ENCODE measurements at places on chromosomes 5 and 9.

GRCh38 chr9:124693403-124693802 is 77.7 kb downstream of the NR6A1 start:
- no peak for DNase-seq

DNA sequence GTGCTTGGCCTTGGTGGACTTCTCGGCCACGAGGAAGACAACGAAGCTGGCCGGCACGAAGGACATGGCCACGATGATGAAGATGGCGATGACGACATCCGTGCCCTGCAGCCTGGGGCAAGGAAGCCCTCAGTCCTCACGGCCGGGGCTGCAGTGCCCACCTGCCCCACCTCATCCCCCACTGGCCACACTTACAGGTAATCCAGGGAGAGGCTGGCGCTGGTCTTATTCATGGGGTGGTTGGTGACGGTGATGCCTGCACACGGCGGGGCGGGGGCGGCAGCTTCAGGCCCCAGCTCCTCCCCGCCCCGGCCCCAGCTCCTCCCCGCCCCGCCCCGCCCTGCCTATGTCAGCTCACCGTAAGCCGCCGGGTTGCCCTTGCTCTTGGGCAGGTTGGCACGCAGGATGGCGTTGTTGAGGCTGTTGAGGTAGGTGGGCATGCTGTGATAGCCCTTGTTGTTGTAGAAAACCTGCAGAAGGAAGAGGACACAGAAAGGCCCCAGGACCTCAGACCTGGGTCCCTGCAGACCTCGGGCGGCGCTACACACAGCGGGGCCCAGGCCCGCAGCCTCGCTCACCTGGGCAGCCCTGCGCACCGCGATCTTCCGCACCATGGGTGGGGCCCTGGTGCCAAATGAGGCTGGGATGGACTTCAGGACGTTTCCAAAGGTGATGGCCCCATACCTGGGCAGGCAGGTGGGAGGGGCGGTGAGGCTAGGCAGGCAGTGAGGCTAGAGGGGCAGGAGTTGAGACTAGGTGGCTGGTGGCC is 15.7 kb upstream of the CLIC3 start:
- no peak for DNase-seq

GRCh38 chr5:149264439-149265067 is 7.1 kb upstream of the AFAP1L1 start:
- DNase-seq: peak; percentile 51

DNA sequence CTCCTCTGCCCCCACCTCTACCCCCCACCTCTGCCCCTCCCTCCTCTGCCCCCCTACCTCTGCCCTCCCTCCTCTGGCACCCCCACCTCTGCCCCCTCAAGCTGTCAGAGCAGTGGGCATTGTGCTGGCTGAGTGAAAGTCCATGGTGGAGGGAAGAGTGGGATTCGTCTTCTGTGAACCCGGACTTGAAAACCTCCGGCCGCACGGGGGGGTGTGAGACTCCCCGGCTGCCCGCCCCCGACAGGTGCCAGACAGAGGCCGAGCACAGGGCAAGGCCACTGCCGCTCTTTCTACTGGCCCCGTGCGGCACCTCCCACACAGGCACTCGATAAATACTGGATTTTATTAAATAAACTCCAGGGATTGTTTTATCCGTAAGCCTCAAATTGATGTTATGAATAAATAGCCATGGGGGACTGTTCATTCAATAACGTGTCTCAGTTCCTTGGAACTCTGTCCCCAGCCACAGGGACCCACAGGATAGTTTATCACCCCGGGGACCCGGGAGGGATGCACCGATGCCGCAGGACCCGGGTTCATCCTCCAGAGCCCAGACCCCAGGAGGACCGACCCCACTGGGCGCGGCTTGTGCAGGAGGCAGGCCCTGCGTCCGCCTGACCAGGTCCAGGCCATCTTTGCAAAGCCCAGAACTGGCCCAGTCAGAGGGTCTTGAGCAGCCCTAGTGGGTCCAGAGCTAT is 2.6 kb upstream of the QRFP start:
- no peak for DNase-seq

- no peak for DNase-seq
Observed at GRCh38 chr9:2761424-2761823, 44.1 kb downstream of the KCNV2 start.

DNA sequence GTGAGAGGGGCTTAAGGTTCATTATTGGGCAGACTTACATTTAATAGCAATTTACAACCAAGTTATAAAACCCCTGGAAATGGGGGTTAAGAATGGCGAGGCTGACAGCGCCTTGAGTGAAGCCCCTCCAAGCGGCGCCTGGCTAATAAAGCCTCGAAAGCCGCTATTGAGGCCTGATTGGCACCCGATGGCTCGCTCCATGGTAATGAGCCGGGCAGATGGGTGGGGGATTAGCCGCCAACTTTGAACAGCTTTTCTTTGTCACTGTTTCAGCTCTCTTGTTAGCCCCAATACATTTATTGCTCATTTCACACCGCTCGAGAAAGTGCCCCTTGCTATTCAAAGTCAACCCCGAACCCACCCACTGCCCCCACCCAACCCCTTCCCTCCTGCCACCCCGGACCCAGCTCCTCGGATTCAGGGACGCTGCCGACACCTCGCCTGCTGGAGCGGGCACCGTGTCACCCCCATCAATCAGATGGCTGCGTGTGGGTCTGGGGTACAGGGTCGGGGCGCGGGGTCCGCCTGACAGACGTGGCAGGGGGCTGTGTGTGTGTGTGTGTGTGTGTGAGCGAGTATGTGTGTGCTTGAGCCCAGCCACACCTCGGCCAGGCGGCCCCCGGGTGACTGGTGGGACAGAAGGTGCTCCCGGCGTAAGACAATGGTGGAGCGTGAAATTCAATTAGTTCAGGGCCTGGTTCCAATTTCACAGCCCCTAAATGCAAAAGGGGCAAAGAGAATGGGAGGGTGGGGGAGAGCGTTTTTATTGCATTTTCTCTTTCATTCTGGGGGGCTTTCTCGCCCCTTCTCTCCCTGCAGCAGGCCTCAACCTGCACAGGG is 34.2 kb downstream of the ASS1 start:
- no peak for DNase-seq

- no peak for DNase-seq
Observed at GRCh38 chr9:13279284-13280141, at the start of gene MPDZ. Gene MPDZ, minus strand, starts transcription at chr9:13279692. Its CDS starts 29,377 bp downstream, at chr9:13250315.

DNA sequence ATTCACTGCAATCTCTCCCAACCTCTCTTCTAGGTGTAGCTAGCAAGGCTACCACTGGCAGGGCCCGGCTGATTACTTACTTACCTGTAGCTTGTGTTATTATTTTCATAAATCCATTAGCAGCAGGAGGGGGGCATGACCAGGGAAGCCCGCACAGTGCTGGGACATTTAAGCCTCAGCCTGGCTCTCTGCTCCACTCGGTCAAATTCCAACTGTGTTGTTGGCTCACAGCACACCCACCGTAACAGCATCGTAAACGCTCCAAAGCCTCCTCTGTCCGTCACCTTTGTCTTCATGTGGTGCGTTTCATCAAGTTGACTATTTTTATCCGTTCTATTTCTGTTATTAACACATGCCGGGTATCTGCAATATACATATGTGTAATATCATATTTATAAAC is 264.7 kb downstream of the NSG2 start:
- no peak for DNase-seq

DNA sequence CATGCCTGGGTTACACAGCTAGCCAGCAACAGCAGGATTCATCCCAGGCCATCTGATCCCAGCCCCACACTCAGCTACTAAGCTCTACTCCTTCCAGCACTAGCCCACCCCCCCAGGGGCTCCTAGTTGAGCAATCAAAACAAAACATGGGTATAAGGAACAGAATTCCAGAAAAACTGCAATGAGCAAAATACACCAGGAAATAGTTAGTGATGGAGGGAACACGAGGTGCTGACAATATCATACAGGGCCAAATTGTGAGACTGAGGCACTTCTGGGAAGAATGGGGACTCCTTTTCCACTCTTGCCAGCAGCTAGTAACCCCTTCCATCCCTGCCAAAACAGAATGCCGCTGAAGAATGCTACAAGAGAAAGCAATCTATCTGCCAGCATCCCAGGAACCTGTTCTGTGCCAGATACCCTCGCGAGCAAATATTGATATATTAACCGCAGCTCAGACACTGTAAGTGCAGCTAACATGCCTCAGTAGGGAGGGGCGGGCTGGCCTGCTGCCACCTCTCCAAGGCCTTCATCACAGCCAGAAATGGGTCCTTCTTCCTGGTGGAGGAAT is 161.4 kb downstream of the SLIT3 start:
- no peak for DNase-seq

DNA sequence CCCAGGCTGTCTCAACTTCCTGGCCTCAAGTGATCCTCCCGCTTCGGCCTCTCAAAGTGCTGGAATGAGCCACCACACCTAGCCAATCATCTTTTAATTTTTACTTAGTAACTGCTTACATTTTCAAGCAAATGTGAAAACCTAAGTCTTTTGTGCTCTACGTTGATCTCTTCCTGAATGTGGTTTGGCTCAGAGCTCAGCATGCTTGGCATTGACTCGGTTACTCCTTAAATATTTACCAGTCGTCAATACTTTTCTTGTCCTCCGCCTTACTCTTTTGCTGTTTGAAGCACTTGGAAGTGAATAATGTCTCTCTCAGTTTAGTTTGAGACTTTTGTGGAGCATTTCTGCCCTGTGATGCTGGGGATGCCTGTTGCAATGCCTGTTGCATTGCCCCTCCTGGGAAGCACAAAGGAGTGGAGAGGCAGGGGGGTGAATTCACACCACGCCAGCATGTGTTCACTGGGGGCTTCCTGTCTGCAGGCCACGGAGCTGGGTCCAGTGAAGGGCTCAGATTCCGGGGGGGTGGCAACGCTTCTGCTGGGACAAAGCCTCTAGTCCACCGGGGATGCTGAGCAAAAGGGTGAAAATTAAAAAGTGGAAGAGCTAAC is 13.1 kb upstream of the TENT4A start:
- no peak for DNase-seq

DNA sequence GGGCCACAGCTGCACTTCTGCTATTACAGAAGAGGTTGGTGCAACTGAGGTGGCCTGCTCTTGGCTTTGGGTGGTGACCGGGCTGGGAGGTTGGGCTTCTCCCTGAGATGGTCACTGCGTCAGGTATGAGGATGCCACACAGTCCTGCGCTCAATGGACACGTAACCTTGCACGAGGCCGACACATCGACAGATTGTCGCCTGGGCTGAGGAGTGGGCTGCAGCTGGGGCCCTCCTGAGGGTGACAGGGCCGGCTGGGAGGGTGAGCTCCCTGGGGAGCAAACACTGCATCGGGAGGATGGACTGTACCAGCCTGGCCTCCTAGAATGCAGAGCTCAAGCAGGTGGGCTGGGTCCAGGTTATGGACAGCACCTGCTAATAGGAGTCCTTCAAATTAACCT is 261.1 kb upstream of the ADAMTS16 start:
- DNase-seq: no peak

- DNase-seq: no peak
Observed at GRCh38 chr5:573206-573605, 38.9 kb upstream of the CEP72 start.

DNA sequence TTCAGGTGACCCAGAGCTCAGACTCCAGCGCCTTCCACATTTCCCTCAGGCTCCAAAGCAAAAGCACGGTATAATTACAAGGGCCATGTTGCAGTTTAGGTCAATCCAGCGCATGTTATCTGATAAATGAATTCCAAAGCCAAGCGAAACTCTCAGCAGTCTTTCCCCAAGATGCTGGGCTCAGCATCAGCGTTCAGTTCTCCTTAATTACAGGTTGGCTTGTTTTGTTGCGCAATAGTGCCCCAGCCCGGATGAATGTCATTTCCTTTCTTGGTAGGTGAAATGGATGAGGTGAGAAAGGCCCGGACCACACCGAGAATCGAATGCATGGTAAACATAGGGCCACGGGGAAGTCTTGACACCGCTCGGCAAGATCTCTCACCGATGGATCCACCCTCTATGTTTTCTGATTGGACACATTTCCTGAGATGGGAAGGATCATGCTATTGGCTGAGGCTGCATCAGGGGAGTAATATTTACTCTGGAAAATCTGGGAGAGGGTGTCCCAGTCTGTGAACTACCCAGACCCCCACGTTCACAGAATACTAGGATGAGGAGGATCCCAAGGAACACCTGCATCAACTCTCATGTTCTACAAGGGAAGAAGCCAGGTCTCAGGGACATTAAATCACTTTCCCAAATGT is 221.2 kb upstream of the ANKRD55 start:
- no peak for DNase-seq

GRCh38 chr5:115530426-115530825 is 14.1 kb downstream of the FEM1C start:
- DNase-seq: no peak

GRCh38 chr5:135441350-135441831 is 5.8 kb downstream of the DCANP1 start:
- no peak for DNase-seq

DNA sequence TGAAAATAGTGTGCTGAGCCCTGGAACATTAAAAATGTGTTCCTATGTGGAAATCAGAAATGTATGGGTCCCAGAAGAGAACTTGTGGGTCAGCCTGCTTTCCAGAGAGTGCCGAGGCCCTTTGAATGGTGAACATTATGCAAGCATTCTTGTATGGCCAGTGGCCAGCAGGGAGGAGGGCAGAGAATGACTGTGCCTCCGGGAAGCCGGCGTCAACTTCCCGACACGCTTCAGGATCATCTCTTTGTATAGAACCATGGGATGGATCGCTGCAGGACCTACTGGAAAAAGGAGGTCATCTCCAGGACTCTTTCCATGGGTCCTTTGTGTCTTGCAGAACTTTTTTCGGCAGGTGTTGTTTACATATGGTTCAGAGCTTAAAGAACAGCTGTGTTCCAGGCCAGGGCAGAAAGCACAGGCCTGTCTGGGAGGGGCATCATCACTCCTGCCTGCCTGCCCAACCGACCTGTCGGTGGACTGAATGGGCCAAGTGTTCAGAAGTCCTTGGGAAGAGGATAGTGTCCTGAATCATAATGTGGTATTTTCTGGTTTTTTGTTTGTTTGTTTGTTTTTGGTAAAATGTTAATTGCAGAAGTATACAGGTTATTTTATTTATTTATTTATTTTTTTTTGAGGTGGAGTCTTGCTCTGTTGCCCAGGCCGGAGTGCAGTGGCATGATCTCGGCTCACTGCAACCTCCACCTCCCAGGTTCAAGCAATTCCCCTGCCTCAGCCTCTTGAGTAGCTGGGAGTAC is 9.0 kb downstream of the PRRC2B start:
- DNase-seq: no peak

DNA sequence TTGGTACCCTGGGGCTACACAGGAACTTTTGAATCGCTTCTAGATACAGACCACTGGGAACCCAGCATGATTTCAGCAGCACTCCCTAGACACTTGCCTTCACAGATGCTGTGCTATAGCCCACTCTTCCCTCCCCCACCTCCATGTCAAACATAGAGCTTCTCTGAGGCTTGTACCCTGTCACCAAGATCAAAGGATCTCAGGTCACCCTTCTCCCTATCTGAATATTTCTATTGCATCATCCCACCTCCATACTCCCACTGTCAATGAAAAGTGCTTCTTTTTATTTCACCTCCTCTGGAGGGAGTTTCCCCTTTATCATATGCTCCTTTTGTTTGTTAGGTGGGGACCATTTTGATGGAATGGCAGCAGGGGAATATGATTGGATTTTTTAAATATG is 29.2 kb upstream of the PHF24 start:
- DNase-seq: no peak

DNA sequence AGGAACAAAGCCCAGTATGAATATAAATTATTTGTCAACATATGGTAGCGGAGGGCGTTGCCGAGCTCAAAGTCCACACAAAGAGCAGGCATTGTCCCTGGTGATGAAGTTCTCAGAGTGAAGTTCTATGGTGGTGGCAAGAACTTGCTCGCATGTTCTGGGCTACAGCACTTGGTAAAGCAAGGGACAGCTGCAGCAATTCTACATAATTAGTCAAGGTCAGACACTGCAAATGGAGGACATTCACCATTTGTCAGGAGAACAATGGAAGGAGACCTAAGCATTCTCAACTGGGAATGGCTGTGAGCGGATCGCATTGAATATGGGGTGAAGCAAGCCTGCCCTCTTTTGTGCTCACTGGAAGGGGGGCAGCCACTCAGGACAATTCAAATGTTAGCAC is 503.8 kb upstream of the ADAMTS16 start:
- DNase-seq: no peak

Measured in HCT116 (cell line).